Activated naive CD8-positive, alpha-beta T cell treated with anti-CD3 and anti-CD28 coated beads, Interleukin-2, amount 10 ng/mL, durations not matched to agents 7 days and 5 days (primary cell): ENCODE measurements at places on chromosomes 7 and 10. TPM values are rescaled to one million over a fixed set of nuclear protein-coding genes. Genes with fewer than 3 reads are reported as not detected.
A peak's percentile ranks its signal among the peaks of the same experiment; 100 is the strongest.

DNA sequence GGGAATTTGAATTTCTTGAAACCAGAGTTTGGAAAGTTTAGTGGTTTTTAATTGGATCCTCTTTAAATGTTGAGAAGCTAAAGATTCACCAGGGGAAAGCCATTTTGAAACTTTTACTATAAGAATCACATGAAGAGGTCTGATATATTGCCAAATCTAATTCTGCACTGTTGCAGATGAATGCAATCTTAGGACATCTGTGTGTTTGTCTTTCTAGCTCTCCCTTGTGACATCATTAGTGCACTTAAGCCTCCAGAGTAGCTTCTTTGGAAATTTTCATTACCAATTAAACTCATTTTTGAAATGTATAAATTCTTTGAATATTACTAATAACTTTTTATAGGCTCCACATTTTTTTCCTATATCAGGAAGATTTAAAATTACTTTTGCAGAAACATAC, 160.2 kb downstream of the BICC1 start:
- H3K27ac ChIP-seq = no peak overlapping the region
- no peak for DNase-seq
- no peaks in the 10 kb centered on the region for H3K4me1 ChIP-seq
- H3K36me3 ChIP-seq = no peaks in the 10 kb centered on the region

DNA sequence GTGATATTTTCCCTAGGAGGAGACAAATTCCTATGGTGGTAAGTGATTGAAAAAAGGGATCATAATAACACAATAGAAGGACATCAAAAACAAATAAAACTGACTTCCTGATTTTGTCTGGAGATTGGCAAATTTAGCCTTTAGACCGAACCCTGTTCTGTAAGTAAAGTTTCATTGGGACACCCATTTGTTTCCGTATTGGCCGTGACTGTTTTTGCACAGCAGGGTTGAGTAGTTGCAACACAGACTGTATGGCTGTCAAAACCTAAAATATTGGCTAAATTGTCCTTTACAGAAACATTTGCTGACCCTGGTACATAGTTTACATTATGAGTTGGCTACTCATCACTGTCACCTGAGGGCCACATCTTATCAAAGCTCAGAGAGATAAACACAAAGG, 168.6 kb downstream of the PRKCQ start:
- H3K4me1 ChIP-seq = peaks cover 36% of the 10 kb centered on the region
- DNase-seq = no peak
- H3K27ac ChIP-seq = no peak overlapping the region
- peaks cover 2% of the 10 kb centered on the region for H3K27me3 ChIP-seq
- no peak overlapping the region for H3K4me3 ChIP-seq

DNA sequence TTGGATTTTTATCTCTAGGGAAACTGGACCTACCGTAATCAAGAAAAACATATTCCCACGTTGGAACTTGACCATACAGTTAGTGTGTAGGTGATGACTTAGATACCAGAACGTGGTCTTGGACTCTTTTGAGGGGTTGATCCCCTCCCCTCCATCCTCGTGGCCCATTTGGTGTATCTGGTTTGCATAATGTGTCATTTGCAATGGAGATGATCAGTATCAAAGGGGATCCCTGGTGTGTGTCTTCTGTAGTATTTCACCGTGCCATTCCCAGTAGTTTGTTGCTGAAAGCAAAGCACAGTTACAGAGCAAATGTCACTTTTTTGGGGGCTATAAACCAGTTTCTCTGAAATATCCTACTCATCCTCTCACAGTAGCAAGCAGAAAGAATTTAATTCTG, 217.7 kb downstream of the TCF7L2 start:
- H3K27ac ChIP-seq = no peak overlapping the region
- no peak overlapping the region for H3K4me3 ChIP-seq
- H3K4me1 ChIP-seq = peaks cover 6% of the 10 kb centered on the region
- H3K27me3 ChIP-seq = no peaks in the 10 kb centered on the region

DNA sequence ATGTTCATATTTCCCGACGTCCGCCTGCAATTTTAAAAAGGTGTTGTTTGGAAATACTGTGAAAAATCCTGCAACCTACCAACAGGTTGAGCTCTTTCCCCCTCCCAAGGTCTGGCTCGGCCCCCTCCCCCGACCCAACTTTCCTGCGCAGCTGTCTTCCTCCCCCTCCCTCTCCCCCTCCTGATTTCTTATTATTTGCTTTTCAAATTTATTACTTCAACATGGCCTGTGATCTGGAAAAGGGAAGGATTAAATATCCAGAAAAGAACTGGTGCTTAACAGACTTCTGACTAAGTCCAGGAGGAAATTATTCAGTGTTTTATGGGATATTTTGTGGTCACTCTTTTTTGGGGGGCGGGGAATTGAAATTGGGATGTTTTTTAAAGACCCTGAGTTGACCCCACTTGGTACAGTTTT, 2.4 kb downstream of the ARID5B start:
- peak overlapping the region; percentile 93 for H3K27ac ChIP-seq
- H3K4me1 ChIP-seq = peaks cover 29% of the 10 kb centered on the region
- no peak for DNase-seq
- H3K36me3 ChIP-seq = peaks cover 17% of the 10 kb centered on the region
- peak overlapping the region; percentile 95 for H3K4me3 ChIP-seq

- H3K27ac ChIP-seq = no peak overlapping the region
- no peak for DNase-seq
- H3K36me3 ChIP-seq = no peaks in the 10 kb centered on the region
- no peak overlapping the region for H3K4me3 ChIP-seq
- H3K4me1 ChIP-seq = no peaks in the 10 kb centered on the region
- no peaks in the 10 kb centered on the region for H3K27me3 ChIP-seq
Measured at GRCh38 chr10:18071591-18071990, 68.6 kb upstream of the CACNB2 start.

The MMP21 gene
- 0.25 TPM for total RNA-seq

The INA gene
- total RNA-seq = 0.09 TPM

The CLEC5A gene
- 0.44 TPM for total RNA-seq

DNA sequence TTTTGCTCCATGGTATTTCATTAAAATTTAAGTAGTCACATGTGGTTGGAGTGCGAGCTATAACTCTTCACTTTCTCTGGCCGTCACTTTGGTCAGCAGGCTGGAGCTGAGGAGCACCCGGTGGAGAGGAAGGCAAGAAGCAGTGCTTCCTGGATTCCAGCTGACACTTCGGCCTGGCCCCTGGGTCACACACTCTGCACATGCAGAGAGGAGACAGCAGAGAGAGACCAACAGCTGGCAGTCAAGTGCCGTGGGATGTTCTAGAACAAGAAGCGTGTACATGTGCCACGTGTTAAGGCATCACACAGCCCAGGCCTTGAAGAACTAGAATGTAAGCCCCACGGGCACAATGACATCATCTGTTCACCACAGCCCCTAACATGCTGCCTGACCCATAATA, 30.1 kb downstream of the PSAP start:
- H3K36me3 ChIP-seq = peaks cover 23% of the 10 kb centered on the region
- DNase-seq = no peak
- H3K4me1 ChIP-seq = peaks cover 17% of the 10 kb centered on the region

The TMEM168 gene
- total RNA-seq = 20.9 TPM

DNA sequence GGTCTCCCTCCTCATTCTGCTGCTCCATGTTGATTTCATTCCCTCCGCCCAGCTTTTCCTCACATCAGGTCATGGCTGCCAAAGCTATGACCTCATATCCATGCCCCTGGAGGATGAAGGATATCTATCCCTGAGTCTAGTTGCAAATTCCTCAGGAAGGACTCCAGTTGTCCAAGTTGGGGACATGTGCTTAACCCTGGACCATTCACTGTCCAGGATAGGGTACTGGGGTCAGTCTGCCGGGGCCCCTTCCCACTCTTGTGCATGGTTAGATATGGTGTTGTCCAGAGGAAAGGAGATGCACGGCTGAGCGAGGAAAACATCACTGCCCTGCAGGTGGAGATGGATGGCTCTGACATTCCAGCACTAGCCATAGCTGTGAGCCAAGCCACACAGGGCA, 51.9 kb upstream of the COMTD1 start:
- no peak overlapping the region for H3K4me3 ChIP-seq
- peaks cover 34% of the 10 kb centered on the region for H3K27me3 ChIP-seq
- no peak overlapping the region for H3K27ac ChIP-seq
- DNase-seq = no peak

DNA sequence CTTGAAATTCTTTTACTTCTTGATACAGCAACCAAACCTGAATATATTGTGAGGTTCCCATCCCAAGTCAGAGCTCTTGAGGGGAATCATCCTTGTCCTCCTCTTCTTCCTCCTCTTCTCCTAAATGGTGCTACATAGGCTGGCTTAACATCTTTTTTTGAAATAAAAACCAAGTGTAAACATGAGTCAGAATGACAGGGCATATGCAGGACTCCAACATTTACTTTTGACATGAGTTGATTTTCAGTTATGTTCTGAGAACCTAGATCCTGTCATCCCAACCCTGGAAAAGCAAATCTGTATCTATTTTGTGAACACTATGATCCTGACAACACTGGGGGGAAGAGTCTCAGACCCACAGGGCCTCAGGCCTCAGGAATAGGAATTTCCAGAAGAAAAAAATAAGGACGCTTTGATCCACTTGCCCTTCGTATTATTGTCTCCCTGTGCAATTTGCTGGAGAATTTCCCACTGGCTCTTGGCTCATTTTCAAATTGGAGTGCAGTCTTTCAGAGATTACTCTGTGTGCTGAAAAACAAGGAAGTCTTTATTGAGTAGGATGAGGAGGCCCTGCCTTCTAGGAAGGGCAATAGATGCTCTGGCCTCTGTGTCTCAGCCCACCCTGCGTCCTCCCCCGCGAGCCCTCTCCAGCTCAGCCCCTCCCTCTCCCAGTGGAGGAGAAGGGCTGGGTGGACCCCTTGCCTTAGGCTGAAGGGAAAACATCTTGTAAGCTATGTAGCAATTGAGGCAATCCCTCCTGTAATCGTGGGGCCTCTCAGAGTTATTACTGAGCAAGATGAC, 121.6 kb downstream of the CREB5 start:
- H3K4me3 ChIP-seq = no peak overlapping the region
- DNase-seq = no peak
- H3K4me1 ChIP-seq = no peaks in the 10 kb centered on the region
- H3K27me3 ChIP-seq = peaks cover 24% of the 10 kb centered on the region
- no peak overlapping the region for H3K27ac ChIP-seq
- no peaks in the 10 kb centered on the region for H3K36me3 ChIP-seq
